ENCODE measurements at places on chromosomes 1 and 21.

DNA sequence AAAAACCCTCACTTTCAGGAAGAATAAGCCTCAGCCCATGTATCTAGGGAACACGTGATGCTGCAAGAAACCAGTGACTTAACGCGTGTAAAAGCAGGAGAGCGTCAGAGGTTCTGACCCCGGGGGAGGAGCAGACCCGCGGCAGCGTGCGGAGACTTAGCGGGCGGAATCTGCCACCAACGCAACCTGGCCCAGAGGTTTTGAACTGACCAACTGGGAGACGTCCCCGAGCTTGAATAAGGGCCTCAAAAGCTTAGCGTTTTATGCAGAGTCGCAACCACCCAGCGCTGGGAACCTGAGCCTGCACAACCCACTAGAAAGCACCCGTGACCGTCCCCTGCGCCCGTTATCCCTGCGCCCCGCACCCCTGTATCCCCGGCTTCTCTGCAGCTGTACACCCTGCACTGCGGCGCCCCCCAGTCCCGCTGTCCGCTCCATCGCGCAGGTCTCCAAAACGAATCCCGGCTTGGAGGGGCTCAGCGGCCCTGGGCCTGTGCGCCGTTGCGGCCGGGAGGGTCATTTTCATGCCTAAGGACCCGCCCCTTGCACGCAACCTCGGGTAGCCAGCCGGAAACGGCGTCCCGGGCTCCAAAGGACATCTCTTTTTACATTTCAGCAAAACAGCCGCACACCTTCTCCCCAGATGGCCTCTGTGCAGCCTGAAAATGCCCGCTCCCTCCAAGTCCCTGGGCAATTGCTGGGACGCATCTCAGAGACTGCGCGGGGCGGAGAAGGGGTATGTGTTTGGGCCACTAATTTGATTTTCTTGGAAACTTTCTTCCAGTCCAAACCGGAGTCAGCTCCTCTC lies 29.4 kb upstream of the TRIM17 start:
- peak; percentile 88 for DNase-seq

- no peak for DNase-seq
Measured at GRCh38 chr1:167880580-167881021, 33.3 kb downstream of the ADCY10 start.

GRCh38 chr1:6300342-6301048 lies 39.6 kb upstream of the GPR153 start:
- DNase-seq: no peak

DNA sequence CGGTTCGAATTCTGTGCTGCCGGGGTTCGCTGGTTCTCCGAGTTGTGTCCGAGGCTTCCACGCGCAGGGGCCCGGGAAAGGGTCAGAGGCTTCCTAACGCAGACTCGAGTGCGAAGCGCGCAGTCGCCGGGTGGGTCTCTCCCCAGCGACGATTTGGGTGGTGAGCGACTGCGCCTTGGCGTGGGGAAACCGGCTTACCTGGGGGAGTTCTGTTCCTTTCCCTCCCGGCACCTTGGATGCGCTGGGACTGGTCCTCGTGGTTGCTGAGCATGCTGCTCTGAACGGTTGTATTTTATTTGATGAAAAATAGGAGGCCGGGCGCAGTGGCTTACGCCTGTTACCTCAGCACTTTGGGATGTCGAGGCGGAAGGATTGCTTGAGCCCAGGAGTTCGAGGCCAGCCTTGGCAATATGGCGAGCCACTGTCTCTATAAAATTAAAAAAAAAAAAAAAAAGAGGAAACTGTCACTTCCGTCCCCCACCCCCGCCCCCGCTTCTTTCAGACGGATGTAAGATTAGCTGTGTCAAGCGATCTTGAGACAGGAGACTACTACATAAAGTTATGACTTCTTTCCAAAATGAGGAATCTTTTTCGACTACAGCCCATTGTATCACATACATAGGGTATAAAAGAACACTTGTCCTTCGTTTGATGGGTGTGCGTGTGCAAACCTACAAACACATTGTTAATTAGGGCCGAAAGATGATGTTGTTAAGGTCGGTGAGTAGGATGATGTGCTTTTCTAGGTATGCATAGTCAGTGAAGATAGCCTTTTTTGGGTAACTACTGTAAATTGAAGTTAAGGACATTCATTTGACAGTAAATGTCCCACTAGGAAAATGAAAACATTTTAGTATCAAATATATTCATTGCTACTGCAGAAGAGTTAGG lies at the start of gene CCDC18:
CCDC18 (plus strand) TSS at position 2 of the 891 bp plus-strand sequence. CDS start 2,638 bp downstream, outside the sequence.
- no peak for DNase-seq

GRCh38 chr1:27360159-27361043 lies 6.4 kb downstream of the MAP3K6 start:
- no peak for DNase-seq

- no peak for DNase-seq
Measured at GRCh38 chr1:234698686-234699085, 88.7 kb upstream of the IRF2BP2 start.

DNA sequence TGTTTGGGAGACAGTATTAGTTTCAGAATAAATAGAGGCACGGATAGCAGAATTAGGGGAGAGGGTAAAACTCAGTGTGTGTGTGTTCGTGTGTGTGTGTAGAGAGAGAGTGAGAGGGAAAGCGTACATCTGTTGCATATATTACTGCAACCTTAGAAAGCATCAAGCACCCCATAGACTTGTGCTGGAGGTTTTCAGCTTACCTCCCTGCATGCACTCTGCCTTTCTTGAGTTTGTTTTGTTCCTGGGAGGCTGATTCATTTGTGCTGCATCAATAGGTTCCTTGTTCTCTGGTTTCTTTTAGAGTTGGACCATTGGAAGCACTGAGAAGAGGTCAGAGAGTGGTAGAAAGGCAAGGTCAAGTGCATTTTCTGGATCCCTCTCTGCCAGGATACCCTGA lies 104.4 kb upstream of the KCNK1 start:
- DNase-seq: no peak

DNA sequence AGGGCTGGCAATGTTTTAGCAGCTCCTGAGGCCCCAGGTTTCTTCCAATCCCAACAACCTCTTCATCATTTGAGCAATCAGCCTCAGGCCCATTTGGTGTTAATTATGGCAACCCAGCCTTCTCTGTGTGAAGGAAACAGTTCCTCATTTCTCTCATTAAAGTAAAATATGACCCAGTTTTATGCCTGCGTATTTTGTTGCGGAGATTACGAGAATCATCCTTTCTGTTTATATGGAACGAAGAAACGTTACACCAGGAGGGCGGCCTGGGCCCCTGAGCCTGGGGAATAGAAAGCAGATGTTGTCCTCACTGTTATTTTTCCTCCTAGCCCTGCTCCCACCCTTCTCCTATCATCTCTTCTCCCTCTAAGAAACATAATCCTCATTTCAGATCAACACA lies 332.2 kb upstream of the USP24 start:
- no peak for DNase-seq

DNA sequence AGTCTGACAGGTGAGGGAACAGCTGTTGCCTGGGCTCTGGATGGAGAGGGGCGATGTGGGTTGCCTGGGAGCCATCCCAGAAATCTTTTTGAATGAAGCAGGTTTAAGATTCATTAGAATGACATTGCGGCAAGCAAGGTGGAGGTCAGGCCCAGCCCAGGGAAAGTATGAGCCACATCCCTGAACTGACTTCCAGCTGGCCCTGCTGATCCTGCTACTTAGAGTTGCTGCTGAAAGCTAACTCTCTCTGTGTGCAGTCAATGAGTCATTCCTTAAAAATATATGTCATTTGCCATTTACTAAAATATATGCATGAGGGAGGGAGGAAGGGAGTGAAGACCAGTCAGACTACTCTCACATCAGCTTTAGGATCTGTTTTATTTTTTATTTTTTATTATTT lies 54.3 kb upstream of the RAB3GAP2 start:
- DNase-seq: no peak

Data from HuH-7.5 (cell line).